ENCODE measurements at places on chromosomes 7 and 10. TPM values are rescaled to one million over a fixed set of nuclear protein-coding genes. Genes with fewer than 3 reads are reported as not detected.

The MOGAT3 gene
- not detected for total RNA-seq

The PSPH gene
- total RNA-seq, result 24.9 TPM

The PON1 gene
- total RNA-seq, result not detected

The CFAP58 gene
- 0.45 TPM for total RNA-seq

The SSBP1 gene
- 88.9 TPM for total RNA-seq

The ECHDC3 gene
- 1.3 TPM for total RNA-seq

The SLC16A12 gene
- total RNA-seq, result 2.4 TPM

The MRPS17 gene
- total RNA-seq, result 12.5 TPM

The TLL2 gene
- total RNA-seq, result 1.2 TPM

The HKDC1 gene
- 0.91 TPM for total RNA-seq

The KAZALD1 gene
- 1.3 TPM for total RNA-seq

The SLC26A4 gene
- 0.45 TPM for total RNA-seq

The HEPACAM2 gene
- total RNA-seq, result 0.18 TPM

The FLNC gene
- total RNA-seq, result 43.4 TPM

The COL17A1 gene
- total RNA-seq, result 0.09 TPM

The HMX3 gene
- total RNA-seq, result not detected

All from cerebellum (tissue), 4 donors.